Hematopoietic multipotent progenitor cell treated with erythropoietin and hydrocortisone succinate and interleukin-3 and kit ligand, for 17 days (in vitro differentiated cells): ENCODE measurements at places on chromosomes 4 and X.

DNA sequence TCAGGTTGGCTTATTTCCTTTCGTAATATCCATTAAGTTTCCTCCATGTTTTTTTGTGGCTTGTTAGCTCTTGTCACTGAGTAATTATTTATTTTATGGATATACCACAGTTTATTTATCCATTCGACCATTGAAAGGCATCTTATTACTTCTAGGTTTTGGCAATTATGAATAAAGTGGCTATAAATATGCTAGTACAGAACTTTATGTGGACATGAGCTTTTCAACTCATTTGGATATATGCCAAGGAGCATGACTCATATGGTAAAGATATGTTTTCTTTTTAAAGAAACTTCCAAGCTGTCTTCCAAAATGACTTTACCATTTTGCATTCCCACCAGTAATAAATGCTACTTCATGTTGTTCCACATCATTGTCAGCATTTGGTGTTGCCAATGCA lies 803.6 kb downstream of the GLUD2 start:
- no peak for DNase-seq

GRCh38 chr4:37568489-37568888 lies 117.7 kb downstream of the RELL1 start:
- DNase-seq: no peak

- no peak for DNase-seq
Measured at GRCh38 chr4:183256343-183256742, 63.7 kb downstream of the CLDN22 start.

- DNase-seq: no peak
Measured at GRCh38 chr4:5893004-5893580, at the start of gene CRMP1. CRMP1 (minus strand) TSS chr4:5893086; CDS start chr4:5892969, 117 bp downstream.

DNA sequence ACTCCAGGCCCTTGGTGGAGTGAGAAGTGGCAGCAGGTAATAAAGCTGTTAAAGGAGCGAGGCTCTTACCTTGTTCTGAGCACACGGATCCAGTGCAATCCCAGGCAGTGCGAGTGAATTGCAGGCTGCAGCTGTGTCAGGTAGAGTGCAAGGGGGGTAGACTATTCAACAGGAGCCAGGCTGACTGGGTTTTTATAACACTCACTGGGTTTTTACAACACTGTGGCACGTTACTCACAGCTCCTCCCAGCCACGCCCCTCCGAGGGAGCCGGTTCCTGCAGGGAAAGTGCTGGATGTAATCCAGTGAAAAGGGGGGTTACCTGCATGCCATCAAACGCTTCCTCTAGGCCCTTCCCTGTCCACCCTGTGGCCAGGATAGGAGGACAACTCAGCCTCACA lies 358 bp downstream of the FGFBP1 start:
- DNase-seq: no peak

- no peak for DNase-seq
Measured at GRCh38 chrX:856566-857290, 226.1 kb downstream of the SHOX start.

DNA sequence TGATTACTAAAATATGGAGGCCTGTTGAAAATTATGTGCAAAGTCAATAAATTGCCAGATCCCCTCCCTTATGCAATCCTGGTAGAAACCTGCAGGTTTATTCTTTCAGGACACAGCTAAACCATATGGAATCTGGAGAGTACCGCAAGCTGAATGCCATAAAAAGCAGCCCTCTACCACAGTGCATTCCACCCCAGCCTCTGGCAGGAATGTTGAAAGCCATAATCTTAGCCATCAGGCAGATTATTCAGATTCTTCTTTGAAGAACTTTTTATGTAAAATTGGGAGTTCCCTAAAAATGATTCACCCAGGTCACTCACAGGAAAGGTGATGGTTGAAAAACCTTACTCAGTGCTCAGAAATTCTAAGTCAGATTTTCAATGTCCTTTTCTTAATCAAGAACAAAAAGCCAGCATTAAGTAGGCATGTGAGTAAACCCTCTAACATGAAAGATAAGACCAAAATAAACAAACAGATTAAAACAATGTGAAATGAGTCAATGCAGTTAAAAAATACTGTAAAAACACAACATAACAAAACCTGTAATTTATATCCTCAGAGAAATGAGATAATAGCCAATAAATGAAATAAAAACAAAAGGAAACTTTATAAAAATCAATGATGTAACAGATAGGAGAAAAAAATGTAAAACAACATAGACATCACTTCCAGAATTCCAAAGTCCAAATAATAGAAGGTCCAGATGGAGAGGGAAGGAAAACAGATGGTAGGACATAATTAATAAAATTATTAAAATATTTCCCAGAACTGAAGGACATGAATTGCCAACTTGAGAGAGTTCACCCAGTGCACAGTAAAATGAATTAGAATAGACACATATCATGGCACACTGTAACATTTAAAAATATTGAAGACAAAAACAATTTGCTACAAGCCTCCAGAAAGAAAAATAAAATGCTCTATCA lies 226.9 kb downstream of the FSTL5 start:
- no peak for DNase-seq

GRCh38 chr4:28557755-28558154 lies 1697.1 kb downstream of the STIM2 start:
- DNase-seq: no peak

GRCh38 chr4:149885896-149886295 lies 70.3 kb upstream of the IQCM start:
- no peak for DNase-seq

GRCh38 chr4:132565542-132565941 lies 583.6 kb upstream of the PCDH10 start:
- no peak for DNase-seq

- no peak for DNase-seq
Measured at GRCh38 chr4:185110375-185110823, 32.7 kb upstream of the SLC25A4 start.

GRCh38 chr4:154961263-154961662 lies 180.2 kb downstream of the RBM46 start:
- no peak for DNase-seq

GRCh38 chr4:7331682-7332000 lies 103.1 kb downstream of the PSAPL1 start:
- no peak for DNase-seq

GRCh38 chr4:68995292-68995691 lies 43.7 kb upstream of the UGT2A3 start:
- no peak for DNase-seq

- DNase-seq: no peak
Measured at GRCh38 chr4:174265916-174266315, 17.6 kb downstream of the FBXO8 start.

DNA sequence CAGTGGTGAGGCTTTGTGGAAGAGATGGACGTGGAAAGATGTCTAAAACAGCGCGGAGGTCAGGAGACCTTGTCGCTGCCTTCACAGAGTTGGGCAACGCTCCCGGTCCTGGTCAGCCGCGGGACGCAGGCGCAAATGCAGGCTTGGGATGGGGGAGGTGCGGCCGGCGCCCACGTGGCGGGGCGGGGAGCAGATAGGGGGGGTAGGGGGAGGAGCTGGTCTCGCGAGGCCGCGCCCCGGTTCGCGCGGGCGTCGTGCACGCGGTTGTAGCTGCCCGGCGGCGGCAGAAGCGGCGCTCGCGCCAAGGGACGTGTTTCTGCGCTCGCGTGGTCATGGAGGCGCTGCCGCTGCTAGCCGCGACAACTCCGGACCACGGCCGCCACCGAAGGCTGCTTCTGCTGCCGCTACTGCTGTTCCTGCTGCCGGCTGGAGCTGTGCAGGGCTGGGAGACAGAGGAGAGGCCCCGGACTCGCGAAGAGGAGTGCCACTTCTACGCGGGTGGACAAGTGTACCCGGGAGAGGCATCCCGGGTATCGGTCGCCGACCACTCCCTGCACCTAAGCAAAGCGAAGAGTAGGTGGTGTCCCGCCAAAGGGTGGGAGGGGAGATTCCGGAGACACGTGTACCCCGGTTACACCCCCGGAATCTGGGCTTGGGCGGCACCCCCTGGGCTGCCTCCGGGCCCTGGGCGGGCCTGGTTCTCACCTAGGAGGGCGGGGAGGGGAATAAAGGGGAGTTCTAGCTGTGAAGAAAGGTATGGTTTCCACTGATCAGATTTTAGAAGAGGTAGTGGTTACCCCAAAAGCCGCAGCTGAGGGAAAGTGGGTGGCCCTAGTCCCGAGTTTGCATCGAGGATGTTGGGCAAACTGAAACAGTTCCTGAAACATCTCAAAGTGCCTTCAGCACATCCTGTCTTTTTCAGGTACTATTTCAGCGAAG lies at the start of gene PRDX4:
Gene PRDX4 (plus strand): TSS at position 255 of the 939 bp plus-strand sequence. CDS start 78 bp downstream, at position 333.
- DNase-seq: peak; percentile 87
